Uterus (tissue), 4 donors: ENCODE measurements at places on chromosomes 2 and 18. TPM values are rescaled to one million over a fixed set of nuclear protein-coding genes. Genes with fewer than 3 reads are reported as not detected.

ANKRD36B gene
- total RNA-seq, result 79.4 TPM

CD8B2 gene
- total RNA-seq, result not detected

DNA sequence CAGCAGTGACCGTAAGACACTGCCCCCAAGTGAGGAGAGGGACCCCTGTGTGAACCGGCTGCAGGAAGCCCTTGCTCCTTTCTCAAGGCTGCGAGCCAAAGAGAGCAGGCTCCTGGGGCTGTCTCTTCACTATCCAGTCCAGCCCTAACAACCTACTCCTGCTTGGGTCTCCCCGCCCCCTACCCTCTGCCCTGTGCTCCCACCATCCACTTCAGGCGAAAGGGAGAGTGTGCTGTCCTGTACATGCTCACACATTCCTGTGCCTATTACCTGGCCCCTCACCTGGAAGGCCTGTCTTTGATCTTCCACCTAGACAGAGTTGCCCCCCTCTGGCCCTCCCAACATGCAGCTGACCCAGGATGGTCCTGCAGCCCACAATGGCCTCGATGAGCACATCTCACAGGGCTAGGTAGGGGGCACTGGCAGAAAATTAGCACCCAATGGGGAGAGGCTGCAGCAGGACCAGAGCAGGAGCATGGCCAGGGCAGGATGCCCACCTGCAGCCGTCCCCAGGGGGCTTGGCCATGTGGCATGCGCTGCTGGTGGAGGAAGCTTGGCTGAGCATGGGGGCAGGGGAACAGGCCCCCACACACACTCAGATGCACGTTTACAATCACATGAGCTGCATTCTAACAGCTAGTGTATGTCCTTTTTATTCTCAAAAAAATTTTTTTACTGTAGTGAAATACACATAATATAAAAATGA, 93.5 kb downstream of the POLR1A start:
- H3K27me3 ChIP-seq, result no peaks in the 10 kb centered on the region
- no peaks in the 10 kb centered on the region for H3K36me3 ChIP-seq
- no peak overlapping the region for H3K27ac ChIP-seq
- H3K4me3 ChIP-seq, result no peak overlapping the region
- no peaks in the 10 kb centered on the region for H3K4me1 ChIP-seq
- DNase-seq, result no peak

DNA sequence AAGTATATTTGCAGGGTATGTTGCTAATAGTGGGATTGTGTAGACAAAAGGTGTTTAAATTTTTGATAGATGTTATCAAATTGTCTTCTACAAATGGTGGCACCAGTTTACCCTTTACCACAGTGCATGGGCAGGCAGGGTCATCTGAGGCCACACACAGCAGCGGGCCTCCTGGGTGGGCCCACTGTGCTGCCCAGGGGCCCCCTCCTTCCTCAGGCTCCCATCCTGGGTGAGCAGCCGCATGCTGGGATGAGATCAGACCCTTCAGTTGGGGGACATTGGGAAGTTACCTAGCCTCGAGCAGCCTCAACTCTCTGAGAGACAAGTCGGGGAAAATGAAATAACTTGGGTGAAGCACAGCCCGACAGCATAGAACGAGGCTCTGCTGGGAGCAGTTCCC, 9.7 kb downstream of the MYO7B start:
- no peaks in the 10 kb centered on the region for H3K4me1 ChIP-seq
- no peaks in the 10 kb centered on the region for H3K36me3 ChIP-seq
- DNase-seq, result no peak

DNA sequence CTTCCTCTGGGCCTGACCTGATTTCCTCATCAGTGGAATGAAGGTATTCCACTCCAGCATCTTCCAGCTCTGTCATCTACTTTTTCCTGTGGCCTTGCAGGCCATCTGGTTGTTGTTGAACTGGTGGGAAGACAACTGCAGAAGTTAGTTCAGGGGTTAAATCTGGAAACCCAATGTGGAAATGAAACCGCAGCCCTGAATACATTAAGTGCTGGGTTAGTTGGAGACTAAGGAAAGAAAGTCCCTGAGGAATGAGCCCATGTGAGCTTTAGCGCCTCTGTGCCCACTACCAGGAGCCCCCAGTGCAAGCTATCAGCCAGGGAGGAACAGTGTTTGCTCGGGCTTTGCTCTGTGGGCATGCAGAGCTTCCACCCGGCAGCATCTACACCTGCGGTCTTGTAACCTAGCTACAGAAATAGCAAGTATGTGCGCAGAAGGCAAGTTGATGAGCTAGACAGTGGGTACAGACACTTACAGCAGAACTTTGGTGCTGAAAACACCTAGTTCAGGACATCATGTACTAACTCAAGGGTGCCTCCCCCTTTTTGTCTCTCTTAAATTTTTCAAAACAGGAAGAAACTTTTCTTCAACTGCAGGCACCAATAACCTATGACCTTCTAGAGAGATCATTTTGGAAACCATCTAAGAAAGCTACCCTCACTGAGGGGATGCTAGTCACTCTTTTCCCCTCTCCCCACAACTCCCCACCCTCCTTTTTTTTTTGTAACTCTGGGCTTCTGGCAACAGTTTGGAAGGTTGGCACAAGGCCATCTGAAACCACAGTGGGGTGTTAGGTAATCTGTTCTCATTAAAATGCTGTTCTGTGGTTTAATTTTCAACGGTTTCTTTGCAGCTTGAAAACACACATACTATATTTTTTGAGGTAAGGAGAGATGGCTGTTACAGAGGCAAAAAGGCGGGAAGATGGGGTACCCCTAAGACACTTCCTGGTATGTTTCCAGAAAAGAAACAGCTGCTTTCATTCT, 18.3 kb upstream of the CXCR4 start:
- no peak overlapping the region for H3K4me3 ChIP-seq
- no peaks in the 10 kb centered on the region for H3K27me3 ChIP-seq
- H3K4me1 ChIP-seq, result no peaks in the 10 kb centered on the region
